ENCODE measurements at places on chromosomes 3 and 15.

DNA sequence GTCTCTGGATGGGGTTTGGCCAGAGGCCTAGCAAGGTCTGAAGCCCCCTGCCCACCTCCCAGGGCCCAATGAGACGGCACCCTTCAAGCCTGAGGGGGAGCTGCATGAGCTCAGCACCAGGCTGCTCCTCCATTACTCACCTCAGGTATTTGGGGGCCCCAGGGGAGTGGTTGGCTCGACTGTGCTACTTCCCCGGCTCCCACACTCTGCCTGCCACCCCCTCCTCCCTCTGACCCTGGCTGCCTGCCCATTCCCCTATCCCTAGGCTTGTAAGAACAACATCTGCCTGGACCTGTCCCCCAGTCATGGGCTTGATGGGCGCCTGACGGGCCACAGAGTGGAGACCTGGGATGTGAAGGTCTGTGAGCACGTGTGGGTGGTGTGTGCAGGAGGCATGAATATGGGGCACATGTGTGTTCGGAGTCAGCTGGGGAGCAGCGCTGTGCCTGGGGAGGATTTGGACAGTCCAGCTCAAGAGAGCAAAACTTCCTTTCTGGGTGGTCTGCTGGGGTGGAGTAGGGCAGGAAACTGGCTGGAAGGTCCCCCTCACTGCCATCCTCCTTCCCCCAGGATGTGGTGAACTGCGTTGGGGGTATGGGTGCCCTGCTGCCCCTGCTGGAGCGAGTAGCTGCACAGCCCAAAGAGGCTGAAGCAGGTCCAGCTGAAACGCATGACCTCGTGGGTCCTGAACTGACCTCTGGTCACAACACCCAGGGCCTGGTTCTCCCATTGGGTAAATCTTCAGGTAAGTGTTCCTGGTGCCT, 17.4 kb downstream of the NBEAL2 start:
- DNase-seq, result no peak

DNA sequence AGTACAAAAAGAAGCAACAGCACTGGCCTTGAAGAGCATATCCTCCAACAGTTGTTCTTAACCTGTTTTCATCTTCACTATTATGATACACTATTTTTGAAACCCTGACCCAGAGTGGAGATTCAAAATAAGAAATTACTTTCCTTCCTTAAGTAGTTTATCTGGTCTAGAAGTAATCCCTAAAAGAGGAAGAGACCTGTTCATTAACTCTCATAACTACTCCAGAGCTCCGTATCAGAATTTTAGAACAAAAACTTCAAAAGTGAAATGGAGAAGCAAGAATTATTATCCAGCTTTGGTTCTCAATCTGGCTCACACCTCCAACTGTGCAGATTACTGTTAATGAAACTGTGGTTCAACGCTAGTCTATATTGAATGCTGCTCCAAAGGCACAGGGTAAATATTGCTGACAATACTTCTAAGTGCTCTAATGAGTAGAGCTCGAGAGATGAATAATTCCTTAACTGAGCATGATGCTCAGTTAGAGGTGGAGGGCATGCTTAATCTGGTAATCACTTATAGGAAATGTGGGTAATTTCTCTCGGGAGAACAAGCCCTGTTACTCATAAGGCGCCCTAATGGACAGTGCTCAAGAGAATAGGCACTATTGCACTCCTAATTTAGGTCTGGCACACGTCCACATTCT, 5.2 kb downstream of the LCMT2 start:
- no peak for DNase-seq

DNA sequence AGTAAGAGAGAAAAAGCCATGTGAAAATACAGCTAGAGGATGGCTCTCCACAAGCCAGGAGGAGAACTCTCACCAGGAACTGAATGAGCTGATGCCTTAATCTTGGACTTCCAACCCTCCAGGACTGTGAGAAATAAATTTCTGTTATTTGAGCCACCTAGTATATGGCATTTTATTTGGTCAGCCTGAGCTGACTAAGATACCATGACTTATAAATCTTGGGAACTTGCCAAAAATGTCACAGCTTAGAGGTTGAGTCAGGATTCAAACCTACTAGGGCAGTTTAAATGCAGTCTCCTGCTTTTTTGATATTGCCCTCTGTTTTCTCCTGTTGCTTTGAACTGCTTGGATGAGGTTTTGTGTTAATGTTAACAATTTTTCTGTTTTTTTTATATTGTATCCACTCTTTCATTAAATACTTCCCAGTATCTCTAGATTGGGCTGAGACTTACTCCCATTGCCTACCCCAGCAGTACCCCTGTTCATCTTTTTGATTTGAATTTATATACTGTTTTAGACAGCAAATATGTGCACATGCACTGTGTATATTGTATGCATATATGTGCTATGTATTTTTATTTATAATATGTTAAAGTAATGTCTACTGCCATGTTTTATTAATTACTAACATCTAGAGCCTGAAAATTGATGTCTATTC, 1223.2 kb downstream of the OTOL1 start:
- no peak for DNase-seq

DNA sequence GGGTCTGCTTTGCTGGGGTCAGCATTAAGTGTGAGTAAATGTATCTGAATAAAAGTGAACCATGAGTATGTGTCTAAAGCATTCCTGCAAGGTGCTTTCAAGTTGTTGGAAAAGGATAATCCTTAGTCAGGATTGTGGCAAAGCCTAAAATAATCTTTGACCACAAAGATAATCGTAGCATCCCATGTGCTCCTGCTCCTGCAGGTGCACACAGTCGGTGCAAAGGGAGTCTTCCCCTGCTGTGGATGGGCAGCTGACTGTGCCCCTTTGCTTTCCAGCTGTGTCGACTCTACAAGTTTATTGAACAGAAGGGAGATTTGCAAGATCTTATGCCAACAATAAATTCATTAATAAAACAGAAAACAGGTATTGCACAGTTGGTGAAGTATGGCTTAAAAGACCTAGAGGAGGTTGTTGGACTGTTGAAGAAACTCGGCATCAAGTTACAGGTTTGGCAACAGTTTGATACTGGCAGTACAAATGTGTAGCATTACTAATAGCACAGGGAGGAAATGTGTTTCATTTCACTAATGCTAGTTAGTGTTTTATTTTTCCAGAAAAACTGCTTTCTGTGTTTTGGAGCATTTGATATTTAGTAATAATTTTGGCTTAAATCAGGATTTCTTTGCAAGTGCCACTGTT, 22.6 kb downstream of the SRP14 start:
- DNase-seq, result no peak

GRCh38 chr3:50562861-50563260, 4.7 kb downstream of the C3orf18 start:
- no peak for DNase-seq

DNA sequence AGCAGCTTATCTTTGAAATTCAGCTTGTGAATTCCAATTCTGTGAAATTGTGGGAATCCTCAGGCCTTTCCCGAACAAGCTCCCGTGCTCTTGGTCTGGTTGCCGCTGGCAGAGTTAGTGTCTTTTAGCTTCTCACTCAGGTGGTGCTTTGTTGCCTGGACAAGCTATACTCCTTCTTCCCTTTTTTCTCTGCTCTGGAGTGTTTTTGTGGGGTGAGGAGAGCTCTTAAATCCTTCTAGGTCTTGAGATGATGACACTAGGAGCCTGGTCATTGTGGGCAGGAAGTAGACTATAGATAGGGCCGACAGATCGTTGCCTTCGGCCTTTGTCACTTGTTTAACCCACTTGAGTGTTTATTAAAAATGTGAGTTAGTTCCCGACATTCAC, 93.8 kb downstream of the SLCO3A1 start:
- DNase-seq, result no peak

GRCh38 chr3:73516631-73517030, 108.1 kb downstream of the PDZRN3 start:
- no peak for DNase-seq

DNA sequence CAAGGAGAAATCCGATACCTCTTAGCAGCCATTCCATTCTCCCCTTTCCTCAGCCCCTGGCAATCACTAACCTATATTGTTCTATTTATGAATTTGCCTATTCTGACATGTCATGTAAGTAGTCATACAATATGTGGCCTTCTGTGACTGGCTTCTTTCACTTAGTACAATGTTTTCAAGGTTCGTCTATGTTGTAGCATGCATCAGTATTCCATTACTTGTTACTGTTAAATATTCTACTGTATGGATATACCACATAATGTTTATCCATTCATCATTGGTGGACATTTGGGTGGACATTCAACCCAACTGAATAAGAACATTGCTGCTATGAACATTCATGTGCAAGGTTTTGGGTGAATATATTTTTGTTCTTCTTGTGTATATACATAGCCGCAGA, 23.4 kb downstream of the ADAMTS9 start:
- DNase-seq, result no peak

- no peak for DNase-seq
Observed at GRCh38 chr15:39687965-39688364, 94.7 kb downstream of the FSIP1 start.

GRCh38 chr15:74365598-74366445, 1.6 kb downstream of the CYP11A1 start:
- no peak for DNase-seq

DNA sequence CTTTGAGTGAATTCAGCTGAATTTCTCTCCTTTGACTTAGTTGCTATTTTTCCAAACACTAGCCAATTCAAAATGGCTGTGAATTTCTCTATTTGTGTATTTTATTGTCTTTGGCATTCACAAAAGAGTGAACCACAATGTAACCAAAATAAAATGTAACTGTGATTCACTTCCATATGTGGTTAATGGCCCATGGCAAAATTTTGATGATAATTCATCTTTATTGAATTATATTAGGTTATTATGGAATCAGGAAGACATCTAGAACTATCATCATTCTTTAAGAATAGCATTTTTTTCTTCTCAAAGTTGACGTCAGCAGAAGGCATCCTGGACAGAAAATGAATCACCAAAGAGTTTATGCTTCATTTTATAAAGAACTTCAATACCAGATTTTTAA, 705.3 kb upstream of the NAALADL2 start:
- no peak for DNase-seq

DNA sequence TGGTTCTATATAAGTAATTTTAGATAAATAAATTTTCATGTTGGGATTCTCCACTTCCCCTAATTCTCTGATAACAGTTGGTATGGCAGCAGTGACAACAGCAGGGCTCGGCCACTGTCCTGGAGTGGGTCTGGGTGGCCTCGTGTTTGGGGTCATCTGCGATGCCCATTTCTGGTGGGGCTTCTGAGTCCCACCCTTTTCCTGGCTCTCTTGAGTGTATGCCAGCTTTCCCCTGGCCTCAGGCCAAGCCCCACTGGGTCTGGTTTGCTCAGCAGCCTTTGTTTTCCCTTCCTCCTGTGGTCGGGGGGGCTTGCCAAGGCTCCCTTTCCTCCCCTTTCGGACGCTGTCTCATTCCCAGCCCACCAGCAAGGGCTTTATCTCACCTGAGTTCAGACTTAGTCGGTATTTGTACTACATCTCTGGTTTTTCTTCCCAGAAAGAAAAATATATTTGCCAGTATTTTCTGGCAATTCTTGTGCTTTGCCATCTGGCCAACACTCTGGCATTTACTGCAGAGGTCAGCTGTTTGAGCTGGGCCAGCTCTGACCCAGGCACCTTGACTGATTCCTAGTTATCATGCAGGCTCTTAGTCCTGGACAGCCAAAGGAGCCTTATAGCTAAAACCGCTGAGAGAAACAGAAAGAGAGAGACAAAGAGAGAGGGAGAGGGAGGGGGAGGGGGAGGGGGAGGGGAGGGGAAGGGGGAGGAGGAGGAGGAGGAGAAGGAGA, 35.2 kb downstream of the MYZAP start:
- DNase-seq, result no peak

- DNase-seq, result no peak
Observed at GRCh38 chr3:150248116-150248887, 159.8 kb upstream of the TSC22D2 start.

GRCh38 chr3:7843441-7843840, 658.2 kb upstream of the LMCD1 start:
- DNase-seq, result no peak

DNA sequence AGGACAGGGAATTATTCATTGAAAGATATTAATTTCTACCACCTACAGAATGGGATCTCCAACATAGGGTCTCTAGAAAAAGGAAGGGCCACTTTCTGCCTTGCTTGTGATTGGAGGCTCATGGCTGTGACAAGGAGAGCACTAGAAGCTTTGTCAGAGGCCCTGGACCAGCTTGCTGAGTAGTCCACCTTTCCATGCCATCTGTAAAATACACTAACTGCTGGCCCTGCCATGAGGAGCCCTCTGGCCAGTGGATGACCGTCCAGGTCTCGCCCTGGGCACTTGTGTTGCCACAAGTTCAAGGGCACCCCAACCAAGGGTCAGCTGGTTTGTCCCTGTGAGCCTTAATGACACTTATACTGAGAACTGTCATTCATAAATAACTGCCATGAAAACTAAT, 1.6 kb upstream of the SYNM start:
- no peak for DNase-seq

GRCh38 chr3:181486141-181486885, 225.4 kb upstream of the SOX2 start:
- DNase-seq, result no peak

GRCh38 chr15:52246686-52247431, 48.7 kb downstream of the MYO5C start:
- no peak for DNase-seq

- DNase-seq, result no peak
Observed at GRCh38 chr3:161310649-161311423, 60.5 kb downstream of the SPTSSB start.
